MCF 10A (cell line): ENCODE measurements at places on chromosomes 3 and 15.

DNA sequence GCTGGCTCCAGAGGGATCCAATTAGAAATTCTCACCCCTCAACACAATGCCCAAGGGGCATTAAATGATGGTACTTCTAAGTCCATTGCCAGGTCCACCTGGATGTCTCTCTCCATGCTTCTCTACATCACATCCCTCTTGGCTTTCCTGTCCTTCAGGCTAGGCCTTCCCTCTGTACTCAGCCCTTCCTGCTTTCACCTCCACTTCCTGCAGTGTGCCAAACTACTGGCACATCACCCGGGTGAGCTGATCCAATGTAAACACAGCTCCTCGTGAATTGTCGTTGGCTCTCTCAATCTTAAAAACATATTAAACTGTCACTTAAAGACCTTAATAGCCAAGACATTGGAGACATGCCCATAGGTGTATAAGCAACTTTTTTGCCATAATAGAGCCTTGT, 4.0 kb downstream of the LMCD1 start:
- peak; percentile 31 for DNase-seq

DNA sequence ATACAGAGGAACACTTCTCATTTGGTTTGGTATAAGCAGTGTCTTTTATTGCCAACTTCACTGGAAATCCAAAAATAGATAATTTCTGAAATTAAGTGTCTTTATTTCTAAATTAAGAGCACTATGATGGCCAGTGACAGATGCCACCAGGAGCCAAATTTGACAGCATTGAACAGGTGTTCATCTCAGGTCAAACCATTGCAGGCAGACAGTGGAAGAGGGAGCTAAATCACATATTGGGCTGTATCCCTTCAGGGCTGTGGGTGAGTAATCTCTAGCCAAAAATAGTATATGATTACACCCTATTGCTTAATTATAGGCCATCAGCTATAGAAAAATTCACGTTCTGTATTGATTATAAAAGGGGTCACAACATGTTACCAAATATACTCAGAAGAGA, 457.7 kb downstream of the NAALADL2 start:
- DNase-seq: no peak

DNA sequence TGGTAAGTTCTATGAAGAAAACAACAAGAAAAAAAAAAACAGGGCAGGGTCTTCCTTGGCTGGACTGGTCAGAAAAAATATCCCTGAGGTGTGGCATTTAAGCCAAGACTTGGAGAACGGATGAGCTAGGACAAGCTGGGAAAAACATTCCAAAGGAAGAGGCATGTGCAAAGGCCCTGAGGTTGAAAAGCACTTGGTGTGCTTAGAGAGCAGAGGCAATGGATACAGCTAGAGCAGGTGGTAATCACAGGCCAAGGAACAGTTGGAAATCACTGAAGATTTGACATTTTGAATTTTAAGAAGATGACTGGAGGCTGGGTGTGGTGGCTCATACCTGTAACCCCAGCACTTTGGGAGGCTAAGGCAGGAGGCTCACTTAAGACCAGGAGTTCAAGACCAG, 42.9 kb upstream of the PDE8A start:
- no peak for DNase-seq

DNA sequence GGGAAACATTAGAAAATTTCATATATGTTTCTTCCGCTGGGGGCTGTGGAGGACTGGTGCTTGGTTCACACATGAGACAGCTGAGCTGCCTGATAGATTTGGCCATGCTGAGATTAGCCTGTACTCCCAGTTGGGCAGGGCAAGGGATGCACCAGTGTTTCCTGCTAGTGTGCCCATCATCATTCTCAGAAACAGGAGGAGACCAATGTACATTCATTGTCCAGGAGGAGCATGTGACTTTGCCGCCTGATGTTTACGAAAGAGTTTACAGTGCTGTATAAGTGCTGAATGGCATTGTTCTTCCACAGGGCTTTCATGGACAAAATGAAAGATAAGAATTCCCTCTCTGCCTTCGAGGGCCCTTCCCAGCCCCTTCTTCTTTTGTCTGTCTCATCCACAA, 311.1 kb upstream of the THBS1 start:
- DNase-seq: no peak

DNA sequence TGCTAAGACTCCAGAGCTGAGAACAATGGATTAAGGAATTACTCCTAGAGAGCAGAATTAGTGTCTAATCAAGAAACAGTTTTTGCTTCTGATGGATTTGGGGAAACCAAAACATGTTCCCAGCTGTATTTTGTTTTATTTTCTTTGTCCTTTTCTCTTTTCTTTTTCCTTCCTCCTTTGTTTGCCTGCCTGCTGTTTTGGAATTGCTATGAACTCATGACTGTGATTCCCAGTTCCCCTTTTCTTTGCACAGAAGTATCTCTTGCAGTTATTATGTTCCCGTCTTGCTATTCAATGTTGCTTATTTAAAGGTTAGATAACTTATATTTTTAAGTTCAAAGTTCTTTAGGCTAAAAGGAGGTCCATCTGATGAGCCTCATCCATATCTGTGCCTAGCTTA, 77.0 kb upstream of the GBE1 start:
- no peak for DNase-seq

DNA sequence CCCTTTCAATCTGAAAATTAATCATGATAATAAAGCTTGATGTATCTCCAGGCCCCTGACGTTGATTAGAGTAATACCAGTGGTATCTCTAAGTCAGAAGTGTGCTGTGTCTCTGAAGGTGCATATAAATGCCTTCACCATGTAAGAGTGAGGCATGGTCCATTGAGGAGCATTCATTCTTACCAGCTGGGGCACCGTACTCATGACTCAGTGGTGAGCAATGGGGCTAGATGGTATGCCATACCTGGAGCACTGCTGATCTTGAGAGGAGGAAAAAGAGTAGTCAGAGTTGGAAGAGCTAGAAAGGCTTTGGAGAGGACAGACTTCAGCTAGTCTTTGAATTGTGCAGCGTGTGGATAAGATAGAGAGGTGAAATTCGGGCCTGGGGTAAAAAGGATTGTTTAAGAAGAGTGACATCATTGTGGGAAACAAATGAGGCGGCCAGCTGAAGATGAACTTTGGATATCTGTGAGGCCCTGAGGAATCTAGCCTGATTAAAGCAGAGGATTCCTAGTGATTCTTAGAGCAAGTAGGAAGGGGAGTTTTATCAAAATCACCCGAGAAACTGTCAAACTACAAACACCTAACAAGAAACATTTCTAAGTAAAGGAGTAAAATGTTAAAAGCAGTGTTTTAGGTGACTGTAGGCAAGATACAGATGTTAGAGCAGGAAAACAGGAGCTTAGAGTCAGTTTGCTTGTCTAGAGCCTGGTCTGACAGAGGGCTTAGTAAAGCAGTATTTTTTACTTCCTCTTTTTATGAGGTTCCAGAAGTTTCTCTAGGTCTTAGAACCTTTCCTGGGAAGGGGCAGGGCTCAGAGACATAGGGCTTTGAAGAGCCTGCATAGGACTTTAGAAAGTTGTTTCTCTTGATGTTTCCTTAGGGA, 13.6 kb downstream of the TMOD3 start:
- DNase-seq: peak; percentile 75

GRCh38 chr15:63111481-63111880, 10.2 kb upstream of the LACTB start:
- DNase-seq: no peak

DNA sequence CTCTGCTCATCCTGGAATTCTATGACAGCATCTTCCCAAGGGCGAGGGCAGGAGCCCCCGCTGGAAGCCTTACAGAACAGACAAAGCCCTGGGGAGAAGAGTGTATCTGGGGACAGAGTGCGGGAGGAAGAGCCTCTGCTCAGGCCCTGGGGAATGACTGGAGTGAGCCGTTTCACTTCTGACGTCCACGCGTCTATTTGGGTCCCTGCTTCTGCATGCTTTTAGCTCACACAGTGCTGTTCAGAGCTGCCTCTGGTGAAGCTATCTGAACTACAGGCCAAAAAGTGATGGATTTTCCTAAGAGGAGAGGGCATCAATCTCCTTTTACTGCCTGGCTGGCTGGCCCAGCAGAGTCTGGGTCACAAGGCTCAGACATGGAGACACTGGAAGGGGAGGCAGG, 311.8 kb downstream of the NTRK3 start:
- DNase-seq: no peak

- peak; percentile 16 for DNase-seq
These were observed 374.9 kb upstream of the TGFBR2 start for GRCh38 chr3:30231277-30232141.

DNA sequence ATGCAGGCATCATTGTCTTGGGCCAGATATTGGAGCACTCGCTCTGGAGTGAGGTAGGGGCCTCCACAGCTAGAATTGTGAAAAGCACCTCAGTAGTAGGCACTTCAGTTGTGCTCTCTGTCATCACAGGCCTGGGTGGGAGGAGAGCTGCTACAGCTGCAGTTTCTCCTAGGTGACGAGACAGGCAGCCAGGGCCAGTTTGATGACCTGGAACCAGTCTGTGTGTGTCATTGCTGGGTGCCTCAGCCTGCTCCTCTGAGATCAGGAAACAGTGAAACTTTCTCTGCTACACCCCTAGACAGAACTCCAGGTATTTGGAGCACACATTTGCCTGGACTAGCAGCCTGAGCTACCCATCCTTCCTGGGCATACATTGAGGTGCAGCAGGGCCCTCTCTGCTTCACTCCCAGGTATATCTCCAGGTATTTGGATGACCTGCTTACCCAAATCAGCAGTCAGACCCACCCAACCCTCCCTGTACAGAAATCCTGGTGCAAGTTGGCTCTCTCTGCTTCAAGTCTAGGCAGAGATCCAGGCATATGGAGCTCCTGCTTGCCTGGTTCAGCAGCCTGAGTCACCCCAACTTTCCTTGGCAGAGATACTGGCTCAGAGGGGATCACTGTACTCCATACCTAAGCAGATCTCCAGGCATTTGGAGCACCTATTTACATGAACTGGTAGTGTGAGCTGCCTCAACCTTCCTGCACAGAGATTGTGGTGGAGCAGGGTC, 54.3 kb upstream of the SGO1 start:
- no peak for DNase-seq

DNA sequence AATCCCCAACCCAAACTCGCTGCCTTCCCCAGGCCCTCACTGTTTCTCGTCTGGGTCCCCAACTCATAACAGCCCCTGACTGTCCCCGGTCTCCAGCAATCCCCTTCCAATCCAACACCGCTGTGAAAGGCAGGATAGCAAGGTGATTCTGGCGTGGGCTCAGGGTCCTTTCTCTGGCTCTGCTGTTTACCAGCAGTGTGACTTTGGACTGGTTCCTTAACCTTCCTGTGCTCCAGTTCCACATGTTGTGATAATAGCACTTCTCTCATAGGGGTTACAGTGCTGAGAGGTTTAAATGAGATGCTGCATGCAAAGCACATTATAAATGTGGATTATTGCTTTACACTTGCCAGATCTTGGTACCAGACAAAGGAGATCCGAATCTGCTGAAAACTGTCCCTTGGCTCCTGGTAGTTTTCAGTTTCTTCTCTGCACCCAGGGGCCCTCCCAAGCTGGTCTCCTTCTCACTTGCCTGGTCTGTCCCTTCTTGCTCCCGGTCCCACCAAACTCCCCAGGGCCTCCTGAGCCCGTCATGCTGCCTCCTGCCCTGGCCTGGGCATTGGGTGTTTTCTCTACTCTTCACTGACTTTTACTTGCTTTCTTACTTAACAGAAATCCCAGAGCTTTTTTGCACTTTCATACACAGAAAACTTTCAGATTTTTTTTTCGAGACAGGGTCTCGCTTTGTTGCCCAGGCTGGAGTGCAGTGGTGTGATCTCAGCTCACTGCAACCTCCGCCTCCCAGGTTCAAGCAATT, 26.8 kb upstream of the CYP11A1 start:
- no peak for DNase-seq

GRCh38 chr15:68278345-68278594, 725 bp downstream of the FEM1B start:
- no peak for DNase-seq

GRCh38 chr3:16670191-16670590, 65.0 kb upstream of the DAZL start:
- DNase-seq: no peak

DNA sequence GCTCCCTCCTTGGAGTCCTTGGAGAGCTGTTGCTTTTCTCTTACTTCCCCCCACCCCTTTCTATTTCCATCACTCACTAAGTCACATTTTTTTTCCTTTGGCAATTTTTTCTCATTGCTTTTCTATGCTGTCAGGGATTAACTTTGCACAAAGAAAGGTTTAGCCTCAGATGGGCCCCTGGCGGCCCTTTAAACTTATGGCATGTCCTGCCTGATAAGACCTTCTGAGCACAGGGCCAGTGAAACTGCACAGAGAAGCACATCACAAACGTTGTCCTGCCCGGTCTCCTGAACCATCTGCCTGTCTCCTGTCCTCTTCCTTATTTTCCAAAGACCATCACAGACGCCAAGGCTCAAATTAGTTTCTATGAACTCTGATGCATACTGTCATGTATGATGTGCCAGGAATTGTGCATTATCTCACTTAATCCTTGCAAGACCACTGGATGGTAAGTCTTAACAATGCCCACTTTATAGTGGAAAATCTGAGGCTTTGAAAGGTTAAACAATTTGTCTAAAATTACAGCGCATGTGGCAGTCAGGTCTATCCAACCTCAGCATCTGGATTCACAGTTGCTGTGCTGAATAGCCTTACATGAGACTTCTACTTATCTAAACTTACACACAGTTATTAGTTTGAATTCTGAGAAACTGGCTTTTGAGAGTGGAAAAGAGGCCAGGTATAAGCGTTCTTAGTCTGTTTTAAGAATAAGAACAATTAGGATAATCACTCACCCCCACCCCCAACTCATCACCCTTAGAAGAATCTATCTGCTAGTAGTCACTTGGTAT, 648.1 kb downstream of the NTRK3 start:
- DNase-seq: no peak

GRCh38 chr3:188241883-188242282, 87.9 kb downstream of the LPP start:
- DNase-seq: peak; percentile 24

GRCh38 chr15:25805031-25805430, 58.1 kb downstream of the ATP10A start:
- DNase-seq: no peak

DNA sequence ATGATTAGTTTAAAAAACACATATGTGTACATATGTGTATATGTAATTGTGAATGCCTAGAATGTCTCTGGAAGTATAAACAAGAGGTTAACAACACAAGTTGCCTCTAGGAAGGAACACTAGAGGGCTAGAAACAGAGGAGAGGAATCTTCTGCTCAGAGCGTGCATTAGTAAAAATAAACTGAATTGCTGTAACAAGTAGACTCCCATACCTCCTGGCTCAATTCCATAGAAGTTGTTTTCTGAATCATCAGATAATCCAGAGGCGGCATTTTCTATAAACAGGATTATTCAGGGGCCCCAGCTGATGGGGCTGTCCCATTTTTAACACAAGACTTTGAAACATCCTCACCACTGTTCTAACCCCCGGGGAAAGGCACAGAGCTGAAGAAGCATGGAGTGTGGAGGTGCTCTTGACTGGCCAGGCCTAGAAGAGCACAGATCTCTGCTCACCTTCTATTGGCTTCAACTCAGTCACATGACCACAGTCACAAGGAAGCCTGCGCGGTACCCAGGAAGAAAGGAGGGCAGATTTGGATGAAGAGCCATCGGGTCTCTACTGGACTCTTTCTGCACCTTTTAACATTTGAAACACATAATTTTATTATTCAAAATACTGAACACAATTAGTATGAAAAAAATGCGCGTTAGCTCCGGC, 145.7 kb downstream of the TLE3 start:
- DNase-seq: peak; percentile 23
